ENCODE measurements at places on chromosomes 5 and 9.
A peak's percentile ranks its signal among the peaks of the same experiment; 100 is the strongest.

- DNase-seq = no peak
Measured at GRCh38 chr9:136240941-136241340, 4.7 kb downstream of the QSOX2 start.

- DNase-seq = no peak
Measured at GRCh38 chr9:22423566-22423965, 23.1 kb upstream of the DMRTA1 start.

GRCh38 chr9:124272118-124272517, 14.4 kb downstream of the NEK6 start:
- DNase-seq = no peak

DNA sequence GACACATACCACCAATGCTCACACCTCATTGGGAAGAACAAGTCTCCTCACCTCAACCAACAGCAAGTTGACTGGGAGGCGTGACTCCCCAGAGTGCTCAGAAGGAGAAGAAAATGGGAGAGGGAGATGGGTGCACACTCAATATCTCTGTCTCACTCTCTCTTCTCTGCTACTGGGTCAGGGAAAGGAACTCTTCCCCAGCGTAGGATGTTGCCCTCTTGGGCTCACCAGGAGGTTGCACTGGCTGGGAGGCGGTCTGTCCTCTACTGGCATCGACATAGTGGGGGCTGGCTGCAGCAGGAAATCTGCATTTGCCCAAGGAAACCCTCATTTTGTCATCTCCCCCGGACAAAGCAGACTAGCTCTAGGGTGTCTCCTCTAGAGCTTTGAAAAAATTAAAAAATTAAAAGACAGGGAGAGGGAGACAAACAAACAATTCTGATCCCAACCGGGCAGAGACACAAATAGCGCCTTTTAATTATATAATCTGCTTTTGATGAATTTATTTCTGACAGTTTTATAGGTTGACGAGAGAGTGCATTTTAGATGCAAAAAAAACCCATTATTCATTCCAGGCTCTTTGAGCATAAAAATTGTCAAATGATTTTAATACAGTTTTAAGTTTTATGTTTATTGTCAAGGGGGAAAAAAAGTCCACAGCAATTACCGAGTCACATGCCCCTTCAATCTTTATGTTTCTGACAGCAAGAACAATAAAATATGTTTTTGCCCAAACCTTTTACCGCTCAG, 179.3 kb upstream of the MVB12B start:
- no peak for DNase-seq

DNA sequence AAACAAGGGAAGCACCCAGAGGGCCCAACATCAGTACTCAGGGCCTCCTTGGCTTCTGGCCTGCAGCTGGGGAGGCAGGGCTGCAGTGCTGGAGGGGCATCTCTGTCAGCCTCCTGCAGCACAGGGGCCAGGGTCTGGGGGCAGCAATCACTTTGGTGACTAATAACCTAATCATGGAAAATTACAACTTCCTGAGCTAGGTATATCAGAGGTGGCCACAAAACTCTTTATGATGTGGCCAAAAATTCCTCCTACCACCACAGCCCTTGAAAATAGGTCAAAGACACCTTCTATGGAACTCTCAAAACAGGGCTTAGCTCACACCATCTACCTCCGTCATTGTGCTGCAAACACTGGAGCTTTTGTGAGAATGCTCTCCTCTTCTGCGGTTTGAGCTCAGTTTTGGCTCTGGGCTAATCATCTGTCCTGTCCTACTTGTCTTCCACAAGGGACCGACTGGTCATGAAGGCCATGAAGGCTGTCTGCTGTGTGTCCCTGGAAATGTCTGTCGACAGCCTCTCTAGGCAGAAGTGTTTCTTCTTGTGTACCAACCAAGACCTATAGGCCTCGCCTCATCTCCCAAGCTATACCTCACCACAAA, 28.6 kb downstream of the CSF2 start:
- DNase-seq = no peak

DNA sequence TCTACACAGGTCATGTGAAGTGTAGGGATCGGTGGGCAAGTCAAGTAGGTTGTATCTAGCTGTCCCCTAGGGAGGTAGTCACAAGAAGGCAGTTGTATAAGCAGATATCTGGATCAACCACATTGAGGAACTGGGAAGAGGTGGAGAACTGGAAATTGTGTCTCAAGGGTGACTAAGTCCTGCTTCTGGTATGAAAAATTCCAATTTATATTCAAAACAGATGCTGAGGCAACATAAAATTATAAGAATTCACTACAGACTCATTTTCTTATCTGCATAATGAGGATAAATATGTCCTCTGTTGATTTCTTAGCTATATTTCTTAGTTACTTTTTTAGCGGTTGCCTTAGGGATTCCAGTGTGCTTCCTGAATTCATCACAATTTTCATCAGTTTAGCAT, 46.8 kb downstream of the GALNT12 start:
- peak; percentile 96 for DNase-seq

DNA sequence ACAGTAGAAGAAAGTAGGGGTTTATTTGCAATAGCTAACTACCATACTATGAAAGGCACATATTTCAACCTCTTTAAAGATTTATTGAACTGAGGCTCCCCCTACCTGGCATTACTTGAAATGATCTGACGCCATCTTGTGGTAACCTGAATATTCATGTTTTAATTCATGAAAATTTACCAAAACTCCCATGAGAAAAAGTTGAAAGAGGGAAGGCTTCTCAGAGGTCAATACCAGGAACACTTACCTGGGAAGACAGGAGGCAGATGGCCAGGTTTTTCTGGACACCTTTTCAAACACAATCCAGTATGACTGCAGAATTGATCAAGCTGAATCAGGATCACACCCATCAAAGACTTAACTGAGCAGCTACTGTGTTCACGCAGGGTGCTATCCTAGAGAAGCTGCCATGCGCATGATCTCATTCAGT, 9.4 kb downstream of the PRELID2 start:
- DNase-seq = peak; percentile 58
